ENCODE measurements at places on chromosomes 4 and X. TPM values are rescaled to one million over a fixed set of nuclear protein-coding genes. Genes with fewer than 3 reads are reported as not detected.

- H3K36me3 ChIP-seq: no peaks in the 10 kb centered on the region
- H3K4me1 ChIP-seq: peaks cover 5% of the 10 kb centered on the region
- H3K4me3 ChIP-seq: no peak overlapping the region
- H3K27me3 ChIP-seq: no peaks in the 10 kb centered on the region
Observed at GRCh38 chr4:47933840-47934239, 19.5 kb upstream of the NFXL1 start.

Gene FABP2
- total RNA-seq: not detected

GRCh38 chrX:80335062-80335830, 85.0 kb upstream of the TENT5D start:
- no peak overlapping the region for H3K4me3 ChIP-seq
- no peaks in the 10 kb centered on the region for H3K36me3 ChIP-seq
- H3K4me1 ChIP-seq: no peaks in the 10 kb centered on the region
- DNase-seq: peak; percentile 6

- no peaks in the 10 kb centered on the region for H3K4me1 ChIP-seq
- H3K36me3 ChIP-seq: no peaks in the 10 kb centered on the region
- H3K27me3 ChIP-seq: no peaks in the 10 kb centered on the region
- no peak overlapping the region for H3K4me3 ChIP-seq
Observed at GRCh38 chr4:171235521-171235920, 577.7 kb upstream of the GALNTL6 start.

DNA sequence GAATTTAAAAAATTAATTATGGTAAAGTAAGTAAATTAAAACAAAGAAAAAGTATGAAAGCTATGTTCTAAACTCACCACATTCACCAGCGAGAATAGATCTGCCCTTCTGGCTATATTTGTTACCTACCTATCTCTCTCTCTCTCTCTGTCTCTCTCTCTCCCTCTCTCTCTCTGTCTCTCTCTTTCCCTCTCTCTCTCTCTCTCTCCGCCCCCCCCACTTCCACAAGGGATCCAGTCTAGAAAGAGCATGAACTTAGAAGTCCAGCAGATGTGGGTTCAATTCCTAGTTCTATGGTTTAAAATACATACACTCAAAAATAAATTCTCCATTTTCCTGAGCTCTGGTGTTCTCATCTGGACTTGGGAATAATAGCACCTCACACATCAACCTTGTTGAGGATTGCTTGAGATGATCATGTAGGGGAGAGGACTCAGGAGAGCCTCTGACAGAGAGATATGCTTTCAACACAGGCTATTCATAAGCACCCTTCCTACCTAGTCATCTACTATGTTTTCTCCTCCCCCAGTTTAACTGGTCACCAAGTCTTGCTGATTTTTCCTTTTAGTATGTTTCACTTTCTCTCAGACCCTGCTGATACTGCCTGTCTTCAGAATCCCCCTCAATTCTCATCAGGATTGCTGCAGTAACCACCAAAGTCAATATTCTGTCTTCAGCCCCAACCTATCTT, 64.7 kb downstream of the SLC7A11 start:
- H3K27me3 ChIP-seq: peaks cover 1% of the 10 kb centered on the region
- no peaks in the 10 kb centered on the region for H3K4me1 ChIP-seq
- H3K27ac ChIP-seq: no peak overlapping the region
- no peak for DNase-seq

DNA sequence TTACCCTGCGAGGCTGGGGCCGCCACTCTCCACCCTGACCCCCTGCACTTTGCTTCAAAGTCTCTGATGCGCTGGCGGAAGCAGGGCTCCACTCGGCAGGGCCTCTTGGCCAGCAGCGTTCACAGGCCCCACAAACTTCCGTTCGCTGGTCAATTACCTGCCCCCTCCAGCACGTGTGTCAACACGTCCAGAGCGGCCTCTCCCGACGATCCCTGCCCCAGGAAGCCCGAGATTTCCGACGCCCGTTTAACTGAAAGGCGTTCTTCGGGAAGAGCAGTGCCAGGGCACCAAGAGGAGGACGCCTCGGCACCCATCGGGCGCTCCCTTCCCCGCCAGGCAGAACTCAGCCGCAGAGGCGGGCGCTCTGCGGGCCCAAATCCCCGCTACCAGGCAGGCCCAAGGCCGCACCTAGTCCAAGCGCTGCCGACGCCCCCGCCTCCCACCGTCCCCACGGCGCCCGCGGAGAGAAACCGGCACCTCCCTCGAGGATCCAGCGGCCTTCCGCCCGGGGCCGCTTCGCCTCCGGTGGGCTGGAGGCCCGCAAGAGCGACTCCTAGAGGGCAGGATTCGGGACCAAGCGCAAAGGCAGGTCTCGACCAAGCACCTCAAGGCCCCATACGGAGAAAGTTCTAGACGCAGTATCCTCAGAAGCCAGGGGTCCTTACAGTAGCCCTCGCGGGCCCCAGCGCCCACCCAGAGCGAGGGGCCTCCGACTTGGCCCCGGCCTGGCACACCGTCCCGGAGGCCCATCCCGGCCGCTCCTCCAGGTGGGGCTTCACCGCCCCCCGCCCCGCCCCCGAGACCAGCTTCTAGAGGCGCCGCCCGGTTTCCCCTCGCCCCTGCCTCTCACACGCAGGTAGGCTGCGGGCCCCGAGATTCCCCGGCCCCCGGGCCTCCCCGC, 586 bp downstream of the BCAP31 start:
- peak; percentile 73 for DNase-seq
- H3K4me1 ChIP-seq: peaks cover 26% of the 10 kb centered on the region
- H3K36me3 ChIP-seq: peaks cover 26% of the 10 kb centered on the region
- peak overlapping the region; percentile 88 for H3K27ac ChIP-seq
- peak overlapping the region; percentile 89 for H3K4me3 ChIP-seq

DNA sequence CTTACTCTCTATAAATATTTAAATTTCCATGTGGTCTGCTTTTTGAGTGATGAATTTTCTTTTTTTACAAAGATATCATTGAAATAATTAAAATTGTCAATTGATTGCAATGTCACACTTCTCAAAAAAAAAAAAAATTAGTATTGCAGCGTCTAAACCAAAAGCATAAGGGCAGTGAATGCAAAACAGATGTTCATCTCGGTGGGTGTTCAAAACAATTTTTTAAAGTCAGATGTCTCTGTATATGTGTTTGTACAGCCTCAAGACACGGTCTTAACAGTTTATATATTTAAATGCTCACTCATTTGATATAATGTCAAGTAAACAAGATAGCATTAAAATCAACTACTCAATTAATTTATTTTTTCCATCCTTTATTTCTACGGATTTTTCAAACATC, 52.3 kb downstream of the PALLD start:
- no peak overlapping the region for H3K27ac ChIP-seq
- no peaks in the 10 kb centered on the region for H3K4me1 ChIP-seq
- DNase-seq: no peak
- no peaks in the 10 kb centered on the region for H3K36me3 ChIP-seq
- H3K4me3 ChIP-seq: no peak overlapping the region

Gene BTC
- not detected for total RNA-seq

Gene DIPK2B
- not detected for total RNA-seq

Gene SLC25A31
- not detected for total RNA-seq

- H3K4me3 ChIP-seq: no peak overlapping the region
- no peaks in the 10 kb centered on the region for H3K27me3 ChIP-seq
- H3K27ac ChIP-seq: no peak overlapping the region
- peaks cover 29% of the 10 kb centered on the region for H3K4me1 ChIP-seq
Observed at GRCh38 chr4:152357206-152357605, 178.7 kb downstream of the FBXW7 start.

Gene ANXA10
- not detected for total RNA-seq

GRCh38 chr4:25439918-25440477, 62.9 kb downstream of the ANAPC4 start:
- no peaks in the 10 kb centered on the region for H3K27me3 ChIP-seq
- no peak overlapping the region for H3K27ac ChIP-seq
- H3K36me3 ChIP-seq: no peaks in the 10 kb centered on the region
- peak; percentile 75 for DNase-seq

GRCh38 chr4:20565075-20565721, 135.1 kb upstream of the PACRGL start:
- no peak for DNase-seq
- H3K27me3 ChIP-seq: no peaks in the 10 kb centered on the region
- H3K4me3 ChIP-seq: no peak overlapping the region
- H3K4me1 ChIP-seq: no peaks in the 10 kb centered on the region

Measured in activated CD8-positive, alpha-beta T cell treated with anti-CD3 and anti-CD28 coated beads for 36 hours (primary cell).